ENCODE measurements at places on chromosomes 13 and 19. TPM values are rescaled to one million over a fixed set of nuclear protein-coding genes. Genes with fewer than 3 reads are reported as not detected.

- DNase-seq = no peak
Measured at GRCh38 chr13:110314516-110315245, 7.6 kb downstream of the COL4A2 start.

SPACA4 gene
- not detected for polyA plus RNA-seq

- no peak for DNase-seq
Measured at GRCh38 chr19:16074488-16075365, 1.6 kb upstream of the TPM4 start.

DNA sequence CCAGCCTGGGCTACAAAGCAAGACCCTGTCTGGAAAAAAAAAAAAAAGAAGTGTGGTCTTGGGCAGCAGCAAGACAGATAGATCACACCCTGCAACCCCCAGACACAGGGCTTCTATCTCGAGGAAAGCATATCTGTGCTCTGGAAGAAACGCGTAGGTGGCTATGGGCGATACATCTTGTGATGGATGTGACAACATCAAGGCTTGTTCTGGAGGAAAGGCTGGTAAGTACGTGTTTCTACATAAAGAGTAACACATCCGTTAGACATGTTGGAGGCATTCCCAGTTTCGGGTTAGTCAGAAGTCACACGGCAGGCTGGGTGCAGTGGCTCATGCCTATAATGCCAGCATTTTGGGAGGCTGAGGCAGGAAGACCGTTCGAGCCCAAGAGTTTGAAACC, 6.6 kb upstream of the DHDH start:
- DNase-seq = no peak

GRCh38 chr19:47430041-47430802, 10.9 kb upstream of the MEIS3 start:
- DNase-seq = no peak

- DNase-seq = no peak
Measured at GRCh38 chr13:39881887-39882286, 226.4 kb downstream of the COG6 start.

GRCh38 chr13:109874484-109875454, 88.4 kb upstream of the IRS2 start:
- no peak for DNase-seq

- DNase-seq = no peak
Measured at GRCh38 chr13:30619731-30620130, 2.0 kb downstream of the USPL1 start.

DNA sequence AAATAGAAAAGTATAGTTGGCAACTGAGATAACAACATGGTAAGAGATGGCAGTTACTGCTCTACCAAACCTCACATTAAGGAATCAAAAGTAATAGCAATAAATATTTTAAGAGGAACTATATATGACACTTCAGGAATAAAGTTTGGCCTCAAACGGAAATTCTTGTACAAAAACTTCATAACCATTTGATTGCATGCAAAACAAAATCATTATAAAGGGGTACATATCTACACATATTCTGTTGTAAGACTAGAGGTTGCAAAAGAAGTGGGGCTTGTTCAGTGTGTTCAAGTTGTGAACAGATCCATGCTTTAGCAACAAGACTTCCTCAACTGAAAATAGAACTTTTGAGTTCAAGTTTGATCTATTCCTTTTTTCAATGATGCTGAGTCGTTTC, 133.5 kb upstream of the MIR17HG start:
- DNase-seq = no peak

GRCh38 chr13:106630650-106631049, 62.7 kb upstream of the ARGLU1 start:
- no peak for DNase-seq
